Activated T-helper 1 cell treated with anti-CD3 and anti-CD28 coated beads, Interleukin-2, amount 50 U/mL, for 16 hours (primary cell): ENCODE measurements at places on chromosomes 11 and 22.

DNA sequence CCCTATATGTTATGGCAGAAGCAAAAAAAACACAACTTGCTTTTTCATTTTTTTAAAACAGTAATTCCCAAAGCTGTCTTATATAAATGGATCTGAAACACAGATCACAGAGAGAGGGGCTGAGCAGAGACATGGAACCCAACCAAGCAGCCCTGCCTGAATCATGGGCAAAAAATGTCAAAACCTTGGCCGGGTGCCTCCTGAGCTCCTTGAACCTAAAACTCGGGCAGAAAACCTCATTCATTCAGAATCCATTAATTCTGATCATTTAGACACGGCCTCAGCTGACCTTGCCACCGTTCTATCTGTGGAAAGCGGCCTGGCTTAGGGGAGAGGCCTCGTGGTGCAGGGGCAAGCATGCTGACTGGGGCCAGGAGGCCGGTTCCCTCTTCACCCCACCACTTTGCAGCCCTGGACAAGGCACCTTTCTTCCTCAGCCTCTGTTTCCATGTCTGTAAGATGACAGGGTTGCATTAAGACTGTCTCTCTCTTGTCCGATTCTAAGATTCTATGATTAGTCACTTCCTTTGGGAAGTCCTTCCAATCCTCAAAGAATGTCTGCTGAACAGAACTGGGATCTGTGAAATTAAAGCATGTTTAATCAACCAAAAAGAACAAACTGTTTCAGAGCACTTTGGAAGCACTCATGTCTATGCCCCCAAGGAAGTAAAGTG is 26.0 kb downstream of the TENM4 start:
- DNase-seq, result no peak

DNA sequence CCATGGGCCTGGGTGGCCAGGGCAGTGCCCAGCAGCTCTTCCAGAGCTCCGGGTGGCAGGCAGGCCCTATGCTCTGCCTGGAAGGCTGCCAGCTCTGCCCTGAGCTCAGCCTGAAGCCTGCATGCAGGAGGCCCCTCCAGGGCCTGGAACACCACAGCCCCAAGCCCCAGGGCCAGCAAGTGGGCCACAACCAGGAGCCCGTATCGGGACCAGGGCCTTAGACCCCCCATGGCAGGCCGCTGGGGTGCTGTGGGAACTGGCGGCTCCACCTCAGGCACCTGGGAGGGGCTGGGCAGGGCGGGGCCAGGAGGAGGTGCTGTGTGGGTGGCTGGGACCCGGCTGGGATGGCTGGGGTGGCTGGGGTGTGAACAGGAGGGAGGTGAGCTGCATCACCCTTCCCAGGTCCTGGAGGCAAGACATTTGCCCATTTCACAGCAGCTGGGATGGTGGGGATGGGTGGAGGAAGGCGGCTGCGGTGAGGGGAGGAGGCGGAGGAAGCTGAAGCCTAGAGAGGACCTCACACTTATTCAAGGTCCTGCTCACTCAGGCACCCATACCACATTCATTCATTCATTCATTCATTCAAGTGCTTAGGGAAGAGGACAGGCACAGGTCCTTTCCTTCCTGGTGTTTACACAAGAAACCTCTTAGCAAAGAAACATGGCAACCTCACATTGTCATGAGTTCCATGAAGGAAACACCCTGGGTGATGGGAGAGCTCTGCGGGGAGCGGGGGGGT is at the start of gene KCNK7:
TSS of gene KCNK7 (minus strand) at position 258 of the 739 bp plus-strand sequence. CDS start at position 230, 28 bp downstream.
- no peak for DNase-seq

- no peak for DNase-seq
Measured at GRCh38 chr11:34204396-34205279, 99.2 kb downstream of the NAT10 start.

DNA sequence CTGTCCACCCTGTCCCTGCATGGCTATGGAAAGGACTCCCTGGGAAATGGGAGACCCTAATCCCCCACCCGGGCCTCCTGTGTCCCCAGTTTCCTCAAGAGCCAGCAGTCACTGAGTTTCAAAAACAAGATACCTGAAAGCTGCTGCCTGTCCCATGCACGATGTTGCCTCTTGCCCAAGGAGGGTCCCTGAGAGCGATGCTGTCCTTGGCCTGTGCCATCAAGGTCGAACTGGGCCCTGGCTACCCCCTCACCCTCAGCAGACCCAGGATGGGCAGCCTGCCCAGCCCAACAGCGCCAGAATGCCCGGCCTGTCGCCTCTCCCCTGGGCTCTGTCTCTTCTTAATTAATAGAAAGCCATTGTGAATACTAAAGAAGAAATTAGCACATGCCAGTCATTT is 104.5 kb upstream of the LMO1 start:
- no peak for DNase-seq

- DNase-seq, result no peak
Measured at GRCh38 chr11:30128269-30128932, 102.4 kb upstream of the FSHB start.

DNA sequence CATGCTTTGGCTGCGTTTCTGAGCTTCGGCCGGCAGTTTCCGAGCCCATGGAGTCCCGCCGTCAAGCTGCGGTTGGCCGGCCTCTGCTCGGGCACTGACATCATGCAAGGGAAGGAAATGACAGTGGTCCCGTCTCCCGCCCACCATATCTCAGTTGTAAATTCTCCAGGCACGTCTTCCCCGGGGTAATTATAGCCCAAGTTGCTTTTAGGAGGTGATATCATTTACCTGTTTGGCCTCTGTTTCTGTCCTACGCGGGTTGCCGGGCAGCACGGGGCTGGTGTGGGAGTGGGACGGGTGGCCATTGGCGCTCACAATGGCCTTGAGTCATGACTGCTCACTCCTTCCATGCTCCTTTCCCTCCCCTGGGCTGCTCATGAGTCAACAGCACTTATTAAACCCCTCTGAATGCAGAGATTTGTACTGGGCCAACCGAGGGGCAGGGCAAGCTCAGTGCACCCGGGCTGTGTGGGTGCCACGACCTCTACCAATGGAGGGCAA is 4.2 kb upstream of the ANO1 start:
- DNase-seq, result no peak

GRCh38 chr22:37985751-37986281 is 1.5 kb upstream of the SOX10 start:
- DNase-seq, result no peak

DNA sequence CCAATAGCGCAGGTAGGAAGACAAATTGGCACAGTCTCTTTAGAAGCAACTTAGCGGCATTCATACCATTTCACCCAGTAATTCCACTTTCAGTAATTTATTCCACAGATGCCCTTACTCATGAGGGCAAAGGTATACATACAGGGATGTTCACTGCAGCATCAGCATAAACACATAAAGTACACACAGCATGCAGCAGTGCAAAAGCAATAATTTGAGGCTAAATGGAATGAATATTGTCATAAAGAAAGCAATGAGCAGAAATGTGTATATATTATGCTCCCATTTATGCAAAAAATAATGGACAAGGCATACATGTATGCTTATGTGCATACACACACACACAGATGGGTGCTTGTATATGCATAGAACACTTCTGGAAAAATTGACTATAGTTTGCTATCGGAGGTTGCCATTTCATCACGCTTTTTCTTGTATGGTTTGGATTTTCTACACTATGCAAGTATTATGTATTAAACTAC is 50.2 kb downstream of the TECTA start:
- DNase-seq, result no peak

- DNase-seq, result no peak
Measured at GRCh38 chr11:134921938-134922337, 509.9 kb upstream of the B3GAT1 start.

DNA sequence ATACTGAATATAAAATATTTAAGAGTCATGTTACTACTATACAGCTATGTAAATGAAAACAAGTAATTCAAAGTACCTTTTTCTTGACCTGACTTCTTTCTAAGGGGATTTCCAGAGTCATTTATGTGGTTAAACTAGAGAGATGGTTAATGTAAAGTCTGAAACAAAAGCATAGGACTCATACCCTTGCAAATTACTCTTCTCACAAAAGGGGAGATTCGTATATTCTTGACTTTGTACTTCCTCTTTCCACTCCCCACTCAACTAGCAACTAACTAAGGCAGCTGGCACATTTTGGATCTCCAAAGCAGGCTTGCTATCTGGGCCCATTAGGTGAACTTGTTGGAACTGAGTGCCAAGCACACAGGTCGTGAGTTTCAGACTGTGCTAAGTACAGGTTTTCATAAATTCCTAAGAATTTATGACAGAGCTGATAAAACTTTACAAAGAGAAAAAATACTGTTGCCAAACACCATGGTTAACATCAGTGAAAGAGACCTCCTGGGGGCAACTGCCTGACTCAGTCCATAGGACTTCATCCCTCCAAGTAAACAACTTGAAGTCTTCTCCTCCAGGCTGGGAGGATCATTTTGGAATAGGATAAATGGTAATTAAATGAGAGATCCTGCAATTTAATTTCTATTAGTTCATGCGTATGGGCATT is 77.0 kb upstream of the DDI1 start:
- no peak for DNase-seq

GRCh38 chr11:73291781-73292524 is 16.1 kb upstream of the ARHGEF17 start:
- DNase-seq, result no peak

GRCh38 chr11:70951139-70951804 is 301.1 kb downstream of the SHANK2 start:
- DNase-seq, result no peak

DNA sequence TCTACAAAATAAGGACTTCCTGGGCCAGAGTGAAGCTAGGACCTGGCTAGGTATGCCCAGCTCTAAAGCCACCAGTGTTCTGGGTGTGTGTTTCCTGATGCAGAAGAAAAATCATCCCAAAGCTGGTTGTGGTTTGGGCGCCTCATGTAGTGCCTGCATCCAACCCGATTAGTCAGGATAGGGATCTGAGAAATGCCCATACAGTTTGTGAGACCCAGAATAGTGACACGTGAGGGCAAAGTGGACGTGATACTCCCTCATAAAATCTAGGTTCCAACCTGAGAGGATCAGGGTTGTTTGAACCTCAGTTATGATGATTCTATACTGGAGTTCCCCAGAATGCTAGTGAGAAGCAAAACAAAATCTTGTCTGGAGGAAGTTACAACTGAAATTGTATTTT is 238.4 kb downstream of the TBC1D22A start:
- DNase-seq, result no peak

DNA sequence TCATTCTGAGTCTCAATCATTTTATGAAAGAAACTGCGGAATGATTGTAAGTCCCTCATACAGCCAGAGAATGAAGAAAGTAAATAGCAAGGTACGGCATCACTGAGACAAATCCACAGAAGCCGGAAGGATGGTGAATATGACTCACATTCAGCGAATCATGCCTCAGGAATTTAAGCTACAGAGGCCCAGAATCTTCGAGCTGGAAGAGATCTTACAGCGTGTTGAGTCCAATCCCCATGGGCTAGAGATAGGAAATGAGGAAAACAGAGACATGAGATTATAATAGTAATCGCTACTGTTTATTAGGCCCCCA is 173.2 kb downstream of the KIF18A start:
- DNase-seq, result no peak

DNA sequence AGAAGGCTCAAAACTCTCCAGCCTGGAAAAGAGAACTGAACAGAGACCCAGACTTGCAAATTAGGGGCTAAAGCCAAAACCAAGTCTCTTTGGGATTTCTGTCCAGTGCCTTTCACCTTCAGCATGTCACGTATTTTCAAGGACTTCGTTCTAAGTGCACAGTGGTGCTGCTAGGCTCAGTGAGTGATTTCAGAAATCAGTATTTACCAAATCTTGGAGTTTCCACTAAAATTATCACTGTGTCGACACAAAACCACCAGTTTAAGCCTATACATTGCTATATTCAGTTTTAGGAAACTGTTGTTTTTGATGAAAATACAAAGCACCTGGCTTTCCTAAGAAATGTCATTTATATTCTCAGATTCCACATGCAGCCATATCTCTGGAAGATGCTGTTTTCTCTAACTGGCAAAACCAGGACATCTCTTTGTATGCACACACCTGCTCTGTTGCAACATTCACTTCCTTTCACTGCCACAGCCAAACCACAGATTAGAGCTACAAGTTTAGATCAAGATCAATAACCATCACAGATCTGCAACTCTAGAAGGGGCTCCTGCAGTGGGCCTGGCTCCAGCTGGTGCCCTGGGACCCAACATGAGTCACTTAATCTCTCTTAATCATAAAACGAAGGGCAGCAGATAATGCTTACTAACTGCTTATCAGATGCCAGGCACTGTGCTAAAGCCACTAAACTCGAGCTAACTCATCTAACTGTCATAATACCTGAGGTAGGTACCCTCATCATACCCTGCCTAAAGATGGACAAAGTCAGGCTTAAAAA is 22.3 kb downstream of the SMCO4 start:
- no peak for DNase-seq

DNA sequence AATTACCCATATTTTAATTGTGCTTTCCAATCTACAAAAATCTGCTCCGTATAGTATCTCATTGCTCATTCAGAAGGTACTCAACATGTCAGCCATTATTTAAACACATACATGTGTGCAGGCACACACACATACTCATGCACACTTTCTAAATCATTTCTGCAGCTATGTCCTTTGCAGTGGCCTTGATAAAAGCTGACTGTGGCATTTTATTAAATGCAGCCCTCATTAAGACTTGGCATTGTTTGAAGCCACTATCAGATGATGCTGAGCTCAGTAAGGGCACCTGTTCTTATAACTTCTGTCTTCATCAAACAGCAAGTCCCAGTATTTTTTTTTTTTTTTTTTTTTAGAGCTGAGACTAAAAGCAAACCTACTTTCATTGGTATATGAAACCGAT is 1071.9 kb upstream of the CCDC90B start:
- DNase-seq, result no peak

GRCh38 chr11:123678246-123678645 is 23.8 kb upstream of the SCN3B start:
- no peak for DNase-seq

GRCh38 chr22:17201285-17201945 is 17.8 kb downstream of the ADA2 start:
- no peak for DNase-seq

GRCh38 chr11:1854949-1855885 is 2.3 kb downstream of the LSP1 start:
- DNase-seq, result no peak

GRCh38 chr11:94303966-94304958 is at the start of gene IZUMO1R:
IZUMO1R (plus strand) TSS chr11:94304580; CDS start chr11:94305637, 1,057 bp downstream.
- DNase-seq, result no peak

DNA sequence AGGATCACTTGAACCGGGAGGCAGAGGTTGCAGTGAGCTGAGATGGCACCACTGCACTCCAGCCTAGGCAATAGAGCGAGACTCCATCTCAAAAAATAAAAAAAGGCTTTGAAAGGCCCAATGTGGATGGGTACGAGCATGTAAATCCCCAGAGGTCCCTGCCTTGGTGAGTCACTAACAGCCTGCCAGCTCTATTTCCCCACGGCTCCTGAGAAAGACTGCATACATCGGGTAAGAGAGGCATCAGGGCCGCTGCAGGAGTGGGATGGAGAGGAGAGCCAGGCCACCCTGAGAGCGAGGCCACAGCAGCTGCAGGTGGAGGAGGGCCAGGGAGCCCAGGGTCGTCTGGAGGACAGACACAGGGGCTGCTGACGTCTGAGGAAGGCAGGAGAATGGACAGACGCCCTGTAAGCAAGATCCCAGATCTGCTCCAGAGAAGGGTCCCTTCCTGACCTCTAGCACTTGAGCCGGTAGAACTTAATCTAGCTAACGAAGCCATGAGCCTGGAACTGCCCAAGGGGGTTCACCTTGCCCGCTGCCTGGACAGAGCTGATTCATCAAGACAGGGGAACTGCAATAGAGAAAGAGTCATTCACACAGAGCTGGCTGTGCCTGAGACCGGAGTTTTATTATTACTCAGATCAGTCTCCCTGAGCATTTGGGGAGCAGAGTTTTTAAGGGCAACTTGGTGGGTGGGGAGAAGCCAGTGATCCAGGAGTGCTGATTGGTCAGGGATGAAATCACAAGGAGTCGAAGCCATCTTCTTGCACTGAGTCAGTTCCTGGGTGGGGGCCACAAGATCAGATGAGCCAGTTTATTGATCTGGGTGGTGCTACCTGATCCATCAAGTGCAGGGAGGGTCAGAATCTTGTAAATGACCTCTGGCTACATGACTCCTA is 5.1 kb upstream of the KRTAP5-9 start:
- no peak for DNase-seq
